ENCODE measurements at places on chromosomes 2 and 18.
A peak's percentile ranks its signal among the peaks of the same experiment; 100 is the strongest.

DNA sequence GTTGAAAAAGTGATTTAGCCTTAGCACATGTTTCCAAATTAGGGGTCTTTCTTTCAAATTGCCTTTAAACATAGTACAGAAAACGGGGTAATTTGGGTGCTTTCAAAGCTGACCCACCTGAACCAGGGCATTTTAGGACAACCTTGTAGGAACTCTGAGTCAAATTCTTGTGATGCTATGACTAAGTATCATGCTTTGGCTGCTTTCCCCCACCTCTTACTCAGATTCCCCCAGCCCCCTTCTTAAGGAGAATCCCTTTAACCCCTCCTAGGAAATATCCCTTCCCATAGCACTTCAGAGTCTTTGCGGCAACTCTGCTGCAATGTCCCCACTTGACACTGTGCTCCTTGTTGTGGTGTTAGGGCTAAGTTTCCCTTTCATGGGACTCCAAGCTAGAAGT, 18.6 kb upstream of the KLF7 start:
- no peak for DNase-seq

DNA sequence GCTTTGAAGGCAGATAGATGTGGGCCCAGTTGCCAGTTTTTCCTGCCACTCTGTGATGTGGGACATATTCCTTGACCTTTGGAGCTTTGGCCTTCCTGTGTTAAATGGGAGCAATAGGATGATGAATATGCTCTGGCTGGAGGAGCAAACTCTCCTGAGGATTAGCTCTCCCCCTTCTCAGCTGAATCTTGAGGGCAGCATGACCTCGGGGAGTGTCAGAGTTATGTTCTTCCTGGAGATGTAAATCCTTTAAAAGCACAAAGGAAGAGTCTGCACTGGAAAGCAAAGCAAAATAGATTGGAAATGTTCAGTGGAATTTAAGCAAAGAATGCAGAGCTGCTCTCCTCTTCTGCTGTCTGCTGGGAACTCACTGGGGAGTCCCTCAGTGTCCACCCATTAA, 160.1 kb downstream of the ALK start:
- no peak for DNase-seq

DNA sequence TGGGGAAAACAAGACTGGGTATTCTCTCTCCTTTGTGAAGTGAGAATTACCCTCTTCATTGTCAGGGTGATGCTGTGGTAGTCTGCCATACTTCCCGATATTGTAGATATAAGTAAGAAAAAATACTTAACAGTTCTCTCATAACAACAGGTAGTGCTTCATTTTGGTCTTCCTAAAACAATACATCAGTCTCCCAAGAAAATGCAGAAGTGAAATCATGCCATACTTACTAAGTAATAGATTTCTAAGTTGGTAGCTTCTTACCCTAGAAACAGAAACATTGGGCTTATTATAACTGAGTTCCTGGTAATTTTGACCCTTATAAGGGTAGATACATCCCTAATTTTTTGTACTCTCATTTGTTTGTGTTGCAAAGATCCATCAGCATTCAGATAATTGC, 460.7 kb upstream of the DCC start:
- DNase-seq, result no peak

- DNase-seq, result no peak
Observed at GRCh38 chr2:223046470-223047040, 5.4 kb upstream of the KCNE4 start.

GRCh38 chr2:118380915-118381653, 292.8 kb downstream of the INSIG2 start:
- no peak for DNase-seq

- DNase-seq, result no peak
Observed at GRCh38 chr18:59708988-59709387, 11.8 kb upstream of the CCBE1 start.

DNA sequence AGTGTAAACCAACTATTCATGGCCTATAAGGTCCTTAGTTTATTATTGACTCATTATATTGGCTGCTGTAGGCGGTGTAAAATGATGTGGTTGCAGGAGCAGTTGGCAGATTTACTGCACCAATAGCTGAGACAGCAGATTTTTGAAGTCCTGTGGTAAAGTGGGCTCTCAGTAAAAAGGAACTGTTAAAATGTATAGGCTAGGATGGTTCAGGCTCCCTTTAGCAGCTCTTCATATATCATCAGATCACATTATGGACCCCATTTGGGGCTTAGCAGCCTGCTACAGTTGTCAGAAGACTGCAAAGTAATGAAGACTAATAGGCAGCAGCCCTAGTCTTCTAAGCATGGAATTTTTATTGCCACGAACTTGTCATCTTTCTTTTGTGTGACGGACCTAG, 27.8 kb downstream of the MTX2 start:
- DNase-seq, result no peak

DNA sequence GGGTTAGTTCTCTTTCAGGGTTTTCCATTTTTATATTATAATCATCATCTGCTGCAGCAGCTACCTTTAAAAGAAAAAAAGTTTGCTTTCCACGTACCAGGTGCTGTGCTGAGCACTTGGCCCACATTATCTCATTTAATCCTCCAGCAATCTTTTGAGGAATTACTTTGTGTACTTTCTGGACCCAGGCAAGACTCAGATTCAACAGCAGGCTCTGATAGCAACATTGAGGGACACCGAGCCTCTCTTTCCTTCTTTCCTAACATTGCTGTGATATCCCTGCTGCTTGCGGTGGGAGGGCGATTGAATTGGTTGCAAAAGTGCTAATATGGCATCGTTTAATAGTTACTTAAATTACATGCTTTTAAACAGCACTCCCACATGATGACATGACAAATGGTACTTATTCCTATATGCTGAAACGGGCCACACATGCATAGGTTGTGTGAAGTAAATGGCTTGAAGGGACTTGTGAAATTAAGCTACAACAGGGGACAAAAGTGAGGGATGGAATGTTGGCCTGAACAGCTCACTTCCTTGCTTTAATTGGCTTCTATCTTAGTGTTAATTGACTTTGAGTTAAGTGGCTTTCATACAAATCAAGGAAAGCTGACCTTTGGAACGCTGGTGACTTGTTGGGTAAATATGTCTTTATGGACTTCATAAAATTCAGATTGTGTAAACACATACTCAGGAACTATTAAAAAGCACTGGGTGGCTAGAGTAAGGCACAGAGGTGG, 21.2 kb downstream of the SPRED2 start:
- no peak for DNase-seq

DNA sequence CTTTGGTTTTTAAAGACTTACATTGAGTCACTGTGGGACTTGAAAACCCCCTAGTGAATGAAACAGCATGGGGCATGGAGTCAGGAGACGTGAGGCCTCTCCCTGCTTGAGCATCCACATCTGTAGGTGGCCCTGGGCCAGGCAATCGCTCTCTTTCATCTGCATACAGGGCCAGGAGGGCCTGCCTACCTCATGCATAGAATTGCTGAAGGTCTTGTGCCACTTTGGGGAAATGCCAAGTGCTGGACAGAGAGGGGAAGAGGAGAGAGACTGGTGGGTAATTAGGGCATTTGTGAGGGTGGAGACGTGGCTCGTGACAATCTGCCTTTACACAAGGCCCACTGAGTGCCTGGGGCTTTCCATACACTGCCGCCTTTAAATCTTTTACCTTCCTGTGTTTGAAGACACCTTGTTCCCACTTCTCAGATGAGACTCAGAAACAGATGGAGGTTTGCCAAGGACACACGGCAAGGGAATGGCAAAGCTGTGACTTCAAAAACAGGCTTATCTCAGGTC, 322.2 kb upstream of the HS6ST1 start:
- DNase-seq, result no peak

DNA sequence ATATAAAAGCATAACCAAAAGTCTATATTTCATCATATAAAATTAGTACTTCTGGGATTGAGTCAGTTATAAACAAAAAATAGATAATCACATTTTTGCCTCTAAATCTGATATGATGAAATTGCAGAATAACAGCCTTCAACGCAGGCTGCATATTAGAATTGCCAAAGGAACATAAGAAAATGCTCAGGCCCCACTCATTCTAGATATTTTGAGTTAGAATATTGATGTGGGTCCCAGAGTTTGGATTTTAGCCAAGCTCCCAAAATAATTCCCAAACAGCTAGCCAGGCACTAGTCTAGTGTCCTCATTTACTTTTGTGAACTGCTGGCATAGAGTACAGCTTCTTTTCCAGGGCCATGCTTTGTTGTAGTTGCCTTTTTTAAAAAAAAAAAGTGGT, 63.5 kb downstream of the ZDBF2 start:
- DNase-seq, result no peak

- DNase-seq, result no peak
Observed at GRCh38 chr18:40120796-40121391, 1834.1 kb upstream of the PIK3C3 start.

DNA sequence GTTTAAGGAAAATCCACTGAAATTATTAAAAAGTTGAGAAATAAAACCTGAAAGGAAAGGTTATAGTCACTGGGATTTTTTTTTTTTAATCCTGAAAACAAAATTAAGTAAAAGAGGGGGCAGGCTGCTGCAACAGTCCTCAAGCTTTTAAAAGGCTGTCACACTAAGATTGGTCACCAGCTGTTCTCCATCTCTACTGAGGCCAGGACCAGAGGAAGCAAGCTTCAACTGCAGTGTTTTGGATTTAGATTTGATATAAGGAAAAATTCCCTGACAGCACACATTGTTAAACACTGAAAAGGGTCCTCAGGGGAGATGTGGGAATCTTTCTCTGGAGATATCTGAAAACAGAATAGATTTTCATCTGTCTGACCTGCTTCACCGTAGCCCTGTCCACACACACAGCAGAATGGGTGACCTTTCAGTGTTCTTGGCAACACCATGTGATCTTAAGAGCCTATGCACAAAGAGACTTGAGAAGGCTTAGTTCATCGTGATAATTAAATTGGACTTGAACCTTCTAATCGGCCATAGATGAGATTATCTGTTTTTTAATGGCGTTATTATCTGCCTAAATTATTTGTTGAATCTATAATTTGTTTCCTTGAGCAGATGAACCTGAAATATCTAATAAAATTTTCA, 132.0 kb upstream of the BOD1L2 start:
- DNase-seq, result no peak

DNA sequence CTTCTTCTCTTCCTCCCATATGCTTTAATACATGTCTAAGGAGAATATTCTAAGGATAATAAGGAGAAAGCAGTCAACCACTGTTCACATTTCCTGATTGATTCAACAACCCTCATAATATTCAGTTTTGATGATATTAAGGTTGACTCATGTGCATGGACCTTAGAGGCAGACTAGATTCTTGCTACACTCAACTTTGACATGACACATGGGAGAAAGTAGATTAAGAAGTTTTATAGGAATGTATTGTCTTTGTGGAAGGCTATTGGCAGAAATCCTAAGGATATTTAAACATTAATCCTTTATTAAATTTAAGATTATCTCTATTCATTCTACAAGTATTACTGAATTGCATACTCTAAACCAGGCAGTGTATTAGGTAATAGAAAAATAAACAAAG, 309.1 kb upstream of the CYRIA start:
- no peak for DNase-seq

- DNase-seq, result peak; percentile 35
Observed at GRCh38 chr2:27074738-27075565, 3.5 kb upstream of the EMILIN1 start.

- peak; percentile 73 for DNase-seq
Observed at GRCh38 chr2:149017116-149017985, 21.1 kb upstream of the LYPD6B start.

- DNase-seq, result no peak
Observed at GRCh38 chr2:62858231-62858832, 152.8 kb downstream of the EHBP1 start.

GRCh38 chr2:43179942-43180341, 46.5 kb downstream of the ZFP36L2 start:
- DNase-seq, result no peak

DNA sequence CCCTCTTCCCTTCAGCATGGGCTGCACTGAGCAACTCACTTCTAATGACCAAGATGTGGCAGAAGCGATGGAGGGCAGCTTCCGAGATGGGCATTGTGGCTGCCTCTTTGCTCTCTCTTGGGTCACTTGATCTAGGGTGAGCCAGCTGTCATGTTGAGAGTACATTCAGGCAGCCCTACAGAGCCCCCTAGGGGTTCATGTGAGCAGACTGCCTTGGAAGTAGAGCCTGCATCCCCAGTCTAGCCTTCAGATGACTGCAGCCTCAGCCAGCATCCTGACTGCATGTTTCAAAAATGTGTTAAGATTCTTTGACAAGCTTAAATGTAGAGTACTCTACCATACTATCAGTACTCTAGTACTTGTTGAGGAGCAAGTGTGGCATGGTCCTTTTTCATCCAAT, 143.9 kb downstream of the NCK2 start:
- DNase-seq, result peak; percentile 35

- DNase-seq, result no peak
Observed at GRCh38 chr2:178363252-178363651, 87.7 kb downstream of the PRKRA start.

DNA sequence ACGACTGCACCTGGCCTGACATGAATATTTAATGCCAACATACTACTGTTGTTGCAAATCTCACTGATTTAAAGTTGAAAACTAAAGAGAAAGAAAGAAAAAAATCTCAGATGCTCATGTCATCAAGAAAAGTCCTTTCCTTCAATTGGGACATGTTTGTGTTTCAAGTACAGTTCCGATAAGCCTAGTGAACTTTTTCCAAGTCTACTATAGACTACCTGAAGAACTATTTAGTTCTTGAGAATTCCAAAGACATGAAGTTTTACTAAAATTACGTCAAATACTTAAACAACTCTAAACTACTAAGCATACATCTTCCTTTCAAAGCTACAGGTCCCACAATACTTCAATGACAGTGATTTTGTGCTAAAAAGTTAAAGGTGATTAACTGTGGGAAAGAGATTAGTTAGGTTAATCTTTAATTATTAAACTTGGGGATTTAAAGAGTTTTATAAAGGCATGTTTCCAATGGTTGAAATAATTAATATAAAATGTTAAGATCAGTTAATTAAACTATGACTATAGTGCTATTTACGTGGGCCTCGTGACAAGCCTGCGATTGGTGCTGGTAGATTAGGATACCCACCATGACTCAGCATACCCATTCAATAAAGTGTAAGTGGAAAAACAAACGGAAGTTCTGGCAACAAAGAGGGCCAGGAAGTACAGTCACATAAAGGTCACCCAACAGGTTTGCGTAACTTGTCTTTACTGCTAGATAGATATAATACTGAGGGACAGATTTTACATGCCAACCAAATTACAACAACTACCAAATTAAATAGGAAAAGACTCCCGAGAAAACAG, 55.5 kb downstream of the SEPTIN10 start:
- no peak for DNase-seq

DNA sequence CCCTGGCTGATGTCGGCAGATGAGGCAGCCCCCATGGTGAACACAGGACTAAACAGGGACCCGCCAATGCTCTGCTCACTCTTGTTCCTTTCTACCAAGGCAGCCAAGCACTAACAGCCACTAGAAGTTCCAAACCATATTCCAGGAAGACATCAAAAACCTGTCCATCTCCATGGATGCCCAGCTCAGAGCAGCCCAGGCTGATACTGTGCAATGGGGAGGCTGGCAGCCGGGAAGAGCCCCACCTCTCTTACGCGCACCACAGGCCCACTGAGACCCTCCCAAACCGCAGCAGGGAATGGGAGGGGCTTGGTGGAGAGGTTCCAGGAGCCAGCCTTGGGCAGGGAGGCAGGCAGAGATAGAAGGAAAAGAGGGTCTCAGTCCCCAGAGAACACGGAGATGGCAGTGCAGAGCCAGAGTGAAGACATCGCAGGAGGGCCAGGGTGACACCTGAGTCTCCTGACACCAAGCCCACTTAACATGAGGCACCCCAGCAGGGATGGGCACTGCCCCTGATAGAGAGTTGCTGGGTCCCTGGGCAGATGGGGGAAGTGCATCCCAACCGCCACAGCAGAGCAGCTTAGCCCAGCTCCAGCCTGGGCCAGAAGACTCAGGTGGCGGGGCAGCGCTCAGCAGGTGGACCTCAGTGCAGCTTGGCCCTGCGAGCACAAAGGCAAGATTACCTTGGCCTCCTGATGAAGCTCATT, 3.4 kb downstream of the HS6ST1 start:
- DNase-seq, result no peak

GRCh38 chr2:22536133-22536532, 848.8 kb upstream of the KLHL29 start:
- no peak for DNase-seq
